ENCODE measurements at places on chromosomes 2 and 18. TPM values are rescaled to one million over a fixed set of nuclear protein-coding genes. Genes with fewer than 3 reads are reported as not detected.

Gene SERPINB12
- total RNA-seq: not detected

Gene FBXO36
- total RNA-seq: 3.4 TPM

Gene RAD51AP2
- not detected for total RNA-seq

Gene LDLRAD4
- 1.8 TPM for total RNA-seq

Gene PKDCC
- 134 TPM for total RNA-seq

Gene EGR4
- 1.2 TPM for total RNA-seq

Gene ZSCAN30
- 11.6 TPM for total RNA-seq

Gene REG3A
- total RNA-seq: not detected

Gene CNDP1
- 0.29 TPM for total RNA-seq

Gene SAG
- total RNA-seq: not detected

Gene NEURL3
- total RNA-seq: not detected

Gene AP1S3
- 11.0 TPM for total RNA-seq

Gene RAB31
- 20.9 TPM for total RNA-seq

Gene FLACC1
- 0.42 TPM for total RNA-seq

Gene CCDC141
- total RNA-seq: 1.0 TPM

Gene AQP12A
- not detected for total RNA-seq

Gene SLC14A1
- not detected for total RNA-seq

Gene ARHGAP15
- not detected for total RNA-seq

Gene UGT1A7
- not detected for total RNA-seq

Gene FAP
- total RNA-seq: not detected

Gene DLGAP1
- total RNA-seq: 20.0 TPM

Gene PROKR1
- 1.5 TPM for total RNA-seq

Gene GLB1L
- total RNA-seq: 6.5 TPM

Gene C2orf78
- total RNA-seq: 0.09 TPM

Gene RBM44
- total RNA-seq: 0.22 TPM

Gene PID1
- total RNA-seq: 1.9 TPM

Gene IL1R1
- 0.46 TPM for total RNA-seq

Gene TMEM163
- 0.66 TPM for total RNA-seq

Gene SPATA3
- not detected for total RNA-seq

Gene RAPH1
- 17.1 TPM for total RNA-seq

Gene DYSF
- total RNA-seq: 4.8 TPM

Gene IL36B
- total RNA-seq: not detected

Gene ST8SIA5
- 0.75 TPM for total RNA-seq

Gene IL1RN
- total RNA-seq: not detected

Gene CAPN14
- 0.07 TPM for total RNA-seq

Gene LIMS3
- 0.46 TPM for total RNA-seq

Gene SGO2
- total RNA-seq: 27.0 TPM

Gene UGT1A8
- total RNA-seq: not detected

Gene DHRS9
- total RNA-seq: not detected

Gene VPS54
- 13.4 TPM for total RNA-seq

Gene ZNF385B
- total RNA-seq: 3.0 TPM

Gene ST6GAL2
- total RNA-seq: 7.6 TPM

Gene LYPD1
- total RNA-seq: 10.6 TPM

Gene NT5C1B
- not detected for total RNA-seq

Gene UGT1A3
- total RNA-seq: not detected

Gene UPP2
- not detected for total RNA-seq

Gene RNF144A
- 9.8 TPM for total RNA-seq

Gene C1QL2
- total RNA-seq: 0.81 TPM

Gene POTEF
- 8.2 TPM for total RNA-seq

Gene SLC25A52
- not detected for total RNA-seq

Gene PRKRA
- 60.1 TPM for total RNA-seq

Gene LTBP1
- total RNA-seq: 28.5 TPM

Gene KLHL29
- 2.1 TPM for total RNA-seq

Gene MRO
- total RNA-seq: 0.57 TPM

Gene CCDC150
- total RNA-seq: 22.1 TPM

Gene LRRC30
- total RNA-seq: not detected

Gene SNRNP200
- total RNA-seq: 215 TPM

Gene POTEC
- not detected for total RNA-seq

Gene MAT2A
- total RNA-seq: 459 TPM

Measured in H9 (cell line).